ENCODE measurements at places on chromosomes 2 and 18.

DNA sequence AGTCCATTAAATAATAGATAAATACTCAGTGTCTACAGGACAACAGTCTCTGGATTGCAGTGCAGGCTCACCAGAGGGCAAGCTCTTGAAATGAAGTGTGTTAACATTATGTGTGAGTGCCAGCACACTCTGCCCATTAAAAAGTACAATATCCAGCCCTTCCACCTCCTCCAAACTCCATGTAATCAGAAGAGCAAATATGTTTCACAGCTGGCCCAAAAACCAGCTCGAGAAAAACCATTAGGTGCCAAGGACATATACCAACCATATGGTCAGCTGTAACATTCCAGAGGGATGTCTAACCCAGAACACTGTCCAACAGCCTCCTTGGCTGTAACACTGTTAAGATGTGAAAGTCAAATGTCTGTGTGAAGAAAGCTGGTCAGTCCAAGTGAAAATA lies 112.2 kb downstream of the ZNF385B start:
- no peak for DNase-seq

GRCh38 chr2:153320879-153321278 lies 157.7 kb downstream of the RPRM start:
- DNase-seq, result no peak

DNA sequence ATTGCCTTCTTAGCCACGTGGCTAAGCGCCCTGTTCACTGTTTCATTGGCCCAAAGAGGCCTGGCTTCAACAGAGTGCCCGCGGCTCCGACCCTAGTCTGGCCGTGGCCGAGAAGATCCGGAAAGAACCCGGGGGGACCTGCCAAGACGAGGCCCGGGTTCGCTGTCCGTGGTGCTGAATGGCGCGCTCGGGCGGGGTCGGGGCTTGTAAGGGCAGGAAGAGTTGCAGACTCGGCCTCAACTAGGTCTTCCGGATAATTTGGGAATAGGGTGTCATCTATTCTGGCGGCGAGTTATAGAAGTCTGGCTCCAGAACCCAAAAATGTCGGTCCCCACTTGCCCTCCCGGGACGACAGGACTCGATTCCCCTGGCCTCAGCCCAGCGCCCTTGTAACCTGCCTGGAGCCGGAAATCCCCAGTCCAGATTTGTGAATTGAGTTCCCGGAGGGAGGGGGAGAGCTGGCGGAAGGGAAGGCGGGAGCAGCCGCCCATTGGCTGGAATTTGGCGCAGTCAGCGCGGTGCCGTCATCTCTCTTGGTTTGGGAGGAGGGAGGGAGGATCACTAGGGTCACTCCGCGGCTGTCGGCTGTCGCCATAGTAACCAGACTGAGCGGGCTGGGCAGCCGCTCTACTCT lies 3.5 kb downstream of the CDK5R2 start:
- peak; percentile 54 for DNase-seq

- no peak for DNase-seq
These were observed 94.0 kb upstream of the GLS start for GRCh38 chr2:190786404-190787166.

- DNase-seq, result peak; percentile 12
These were observed 11.5 kb downstream of the SPEG start for GRCh38 chr2:219446101-219446504.

- no peak for DNase-seq
These were observed 244.2 kb upstream of the SALL3 start for GRCh38 chr18:78735131-78736014.

- no peak for DNase-seq
These were observed 26.2 kb downstream of the INHBB start for GRCh38 chr2:120371969-120372625.

GRCh38 chr2:56185101-56185581 lies 1.4 kb downstream of the CCDC85A start:
- no peak for DNase-seq
